Stimulated activated CD4-positive, alpha-beta T cell treated with anti-CD3 and anti-CD28 coated beads, Interleukin-1b, Interleukin-23, amount 100 ng/mL, for 1 hour (primary cell): ENCODE measurements at places on chromosomes 4 and X.

GRCh38 chr4:176380352-176381157, 60.8 kb downstream of the SPCS3 start:
- DNase-seq: no peak

GRCh38 chrX:41481264-41482109, 34.3 kb downstream of the NYX start:
- no peak for DNase-seq

DNA sequence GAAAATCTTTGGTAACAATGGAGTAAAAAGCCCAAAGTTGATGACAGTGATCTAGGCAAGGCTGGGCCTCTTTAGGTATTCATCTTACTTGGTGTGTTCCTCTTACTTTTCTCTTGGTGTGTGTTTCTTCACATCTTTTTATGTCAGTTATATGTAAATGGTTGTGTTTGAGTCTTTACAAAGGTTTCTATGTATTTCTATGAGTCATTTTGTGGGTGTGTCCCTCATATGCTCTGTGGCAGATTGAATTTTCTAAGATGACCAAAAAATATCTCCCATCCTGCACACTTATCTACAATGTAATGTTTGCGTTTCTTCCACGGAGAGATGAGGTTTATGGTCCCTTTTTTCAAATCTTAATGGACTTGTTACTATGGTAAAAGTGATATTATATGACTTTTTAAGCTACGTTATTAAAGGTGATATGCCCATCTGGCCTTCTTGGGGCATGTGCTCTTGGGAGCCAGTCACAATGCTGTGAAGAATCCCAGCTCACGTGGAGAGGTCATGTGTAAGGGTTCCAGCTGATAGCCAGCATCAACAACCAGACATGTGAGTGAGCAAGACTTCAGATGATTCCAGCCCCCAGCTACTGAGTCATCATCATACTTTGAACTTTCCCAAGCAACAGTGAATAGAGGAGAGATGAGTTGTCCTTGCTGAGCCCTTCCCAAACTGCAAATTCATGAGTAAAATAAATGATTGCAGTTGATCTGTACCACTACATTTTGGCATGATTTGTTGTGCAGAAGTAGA, 126.9 kb downstream of the CBLL2 start:
- DNase-seq: no peak

- DNase-seq: no peak
Measured at GRCh38 chrX:46444011-46444410, 101.2 kb downstream of the ZNF674 start.

DNA sequence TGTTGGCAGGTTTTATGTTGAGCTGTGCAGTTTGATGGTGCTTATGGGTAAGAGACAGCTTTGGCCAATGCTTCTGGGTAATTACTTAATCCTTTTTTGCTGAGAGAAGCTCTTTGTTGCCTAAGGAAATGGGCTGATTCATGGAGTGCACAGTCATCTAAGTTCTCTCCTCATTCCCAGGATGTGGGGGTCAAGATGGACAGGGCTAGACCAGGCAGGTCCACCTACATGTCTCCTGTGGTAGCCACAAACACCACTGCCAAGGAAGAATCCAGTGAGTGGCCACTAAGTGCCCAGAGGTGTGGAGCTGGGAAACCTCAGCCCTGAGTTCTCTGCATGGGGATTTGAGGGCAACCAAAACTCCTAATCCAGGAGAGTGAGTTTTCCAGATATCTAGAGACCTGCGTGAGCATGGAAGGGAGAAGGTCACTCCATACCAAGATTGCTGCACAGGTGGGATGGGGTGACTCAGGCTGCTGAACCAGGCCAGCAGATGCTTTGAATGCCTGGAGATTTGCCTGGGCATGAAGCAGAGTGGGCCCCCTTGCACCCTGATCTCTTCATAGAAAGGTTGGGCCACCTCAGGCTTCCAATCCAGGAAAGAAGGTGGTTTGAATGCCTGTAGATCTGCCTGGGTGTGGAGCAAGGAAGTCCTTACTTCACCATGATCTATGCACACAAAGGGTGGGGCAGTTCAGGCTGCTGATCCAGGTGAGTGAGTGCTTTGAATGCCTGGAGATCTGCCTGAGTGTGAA, 234.8 kb upstream of the GNPDA2 start:
- DNase-seq: no peak

- DNase-seq: no peak
Measured at GRCh38 chr4:105630670-105631655, 77.5 kb downstream of the INTS12 start.

GRCh38 chr4:13615161-13615560, 12.4 kb downstream of the BOD1L1 start:
- no peak for DNase-seq

DNA sequence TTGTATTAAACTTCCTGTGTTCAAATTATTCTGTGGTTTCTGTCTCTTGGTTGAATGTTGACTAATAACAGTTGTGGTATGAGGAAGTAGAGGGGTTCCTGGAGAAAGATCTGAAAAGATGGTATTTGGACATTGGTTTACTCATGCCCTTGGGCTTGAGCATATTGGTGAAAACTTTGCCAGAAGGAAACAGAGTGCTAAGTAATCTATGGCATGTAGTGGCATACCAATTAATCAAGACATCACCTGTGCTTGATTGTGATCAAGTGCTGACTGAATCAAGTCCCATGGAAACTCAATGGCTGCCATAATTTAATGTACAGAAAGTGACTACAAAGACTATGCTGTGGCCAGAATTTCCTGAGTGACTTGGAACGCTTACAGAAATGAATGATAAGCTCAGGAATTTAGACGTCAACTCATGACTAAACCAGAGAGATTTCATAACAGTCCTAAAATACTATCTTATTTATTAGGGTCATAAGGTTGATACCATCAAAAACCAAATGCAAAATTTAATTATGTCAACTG, 2062.9 kb downstream of the ARAP2 start:
- no peak for DNase-seq

- no peak for DNase-seq
Measured at GRCh38 chr4:153790962-153791551, 2.2 kb upstream of the SFRP2 start.

- DNase-seq: no peak
Measured at GRCh38 chr4:1058198-1058996, 47.0 kb downstream of the FGFRL1 start.

GRCh38 chr4:109005523-109005922, 242.7 kb upstream of the ETNPPL start:
- no peak for DNase-seq

DNA sequence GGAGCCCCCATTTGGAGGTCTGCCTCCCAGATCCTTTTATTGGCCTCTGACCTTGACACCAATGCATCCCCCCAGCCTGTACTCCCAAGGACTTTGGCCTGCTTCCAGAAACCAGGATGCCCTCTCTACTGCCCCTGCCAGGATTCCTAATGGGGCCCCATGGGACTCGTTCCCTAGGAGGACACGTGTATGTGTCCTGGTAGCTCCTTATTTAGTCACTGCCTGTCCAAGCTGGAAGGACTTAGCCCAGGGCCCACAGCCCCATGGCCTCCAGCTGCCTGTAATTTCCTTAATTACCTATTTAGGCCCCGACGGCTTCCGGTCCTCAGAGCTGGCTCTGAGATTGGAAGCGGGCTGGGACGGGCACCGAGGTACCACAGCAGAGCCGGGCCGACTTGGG, 9.4 kb downstream of the ATP2B3 start:
- DNase-seq: no peak

- DNase-seq: no peak
Measured at GRCh38 chrX:138191998-138192397, 519.5 kb downstream of the FGF13 start.

DNA sequence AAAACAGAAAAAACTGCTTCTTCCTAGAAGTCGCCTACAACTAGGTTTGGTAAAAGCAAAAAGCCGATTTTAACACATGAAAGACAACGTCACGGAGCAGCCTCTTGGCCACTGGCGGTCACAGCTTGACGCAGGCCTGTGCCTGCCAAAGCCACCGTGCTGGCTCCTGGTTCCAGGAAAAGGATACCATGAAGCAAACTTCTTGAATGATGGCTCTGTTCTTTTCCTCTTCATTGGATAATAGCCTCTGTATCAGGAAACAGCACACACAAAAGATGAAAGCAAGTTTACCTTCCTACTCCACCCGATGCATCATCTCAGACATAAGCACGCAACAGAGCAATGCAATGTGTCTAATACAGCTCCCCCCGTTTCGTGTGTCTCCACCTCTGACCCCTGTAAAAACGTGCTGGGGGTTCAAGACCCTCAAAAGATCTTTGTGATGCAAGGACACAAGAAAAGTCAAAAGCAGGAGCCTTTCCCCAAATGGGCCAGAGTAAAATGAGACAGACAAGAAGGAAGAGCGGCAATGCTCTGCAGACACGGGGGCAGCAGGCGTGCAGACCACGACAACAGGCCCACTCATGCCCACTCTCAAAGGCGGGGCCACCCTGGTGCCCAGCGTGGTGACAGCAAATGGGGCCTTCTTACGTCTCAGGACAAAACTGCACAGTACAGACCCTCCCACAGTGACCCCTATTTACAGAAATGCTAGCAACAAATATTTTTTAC, 19.4 kb downstream of the GAK start:
- no peak for DNase-seq

- DNase-seq: peak; percentile 75
Measured at GRCh38 chr4:100093091-100093866, 97.0 kb downstream of the DDIT4L start.

DNA sequence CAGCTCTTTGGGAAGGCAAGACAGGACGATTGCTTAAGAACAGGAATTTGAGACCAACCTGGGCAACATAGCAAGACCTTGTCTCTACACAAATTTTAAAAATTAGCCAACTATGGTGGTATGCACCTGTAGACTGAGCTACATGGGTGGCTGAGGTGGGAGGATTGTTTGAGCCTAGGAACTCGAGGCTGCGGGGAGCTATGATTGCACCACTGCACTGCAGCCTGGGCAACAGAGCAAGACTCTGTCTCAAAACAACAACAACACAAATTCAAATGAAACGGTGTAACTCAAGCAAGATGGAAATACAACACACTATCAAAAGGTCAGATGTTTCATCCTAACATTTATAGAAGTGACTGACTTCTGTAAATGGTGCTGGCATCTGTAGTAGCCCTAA, 37.1 kb downstream of the XG start:
- DNase-seq: no peak

DNA sequence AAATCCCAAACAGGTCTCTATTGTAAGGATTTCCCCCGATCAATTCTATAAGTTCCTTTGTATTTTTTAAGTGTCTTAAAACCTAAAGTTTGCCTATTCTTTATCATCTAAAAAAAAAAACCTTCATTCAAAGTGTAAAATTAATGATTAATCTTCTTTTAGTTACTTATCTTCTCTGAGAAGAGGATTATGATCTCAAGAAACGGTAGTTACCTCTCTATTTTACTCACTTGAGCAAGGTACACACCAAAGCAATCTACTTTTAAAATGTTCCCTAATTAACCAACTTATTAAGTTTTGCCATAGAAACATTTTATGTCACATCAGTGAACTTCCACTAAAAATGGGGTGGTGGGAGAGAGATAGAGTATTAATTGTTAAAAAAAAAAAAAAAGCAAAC, 15.2 kb upstream of the GALNT7 start:
- no peak for DNase-seq

DNA sequence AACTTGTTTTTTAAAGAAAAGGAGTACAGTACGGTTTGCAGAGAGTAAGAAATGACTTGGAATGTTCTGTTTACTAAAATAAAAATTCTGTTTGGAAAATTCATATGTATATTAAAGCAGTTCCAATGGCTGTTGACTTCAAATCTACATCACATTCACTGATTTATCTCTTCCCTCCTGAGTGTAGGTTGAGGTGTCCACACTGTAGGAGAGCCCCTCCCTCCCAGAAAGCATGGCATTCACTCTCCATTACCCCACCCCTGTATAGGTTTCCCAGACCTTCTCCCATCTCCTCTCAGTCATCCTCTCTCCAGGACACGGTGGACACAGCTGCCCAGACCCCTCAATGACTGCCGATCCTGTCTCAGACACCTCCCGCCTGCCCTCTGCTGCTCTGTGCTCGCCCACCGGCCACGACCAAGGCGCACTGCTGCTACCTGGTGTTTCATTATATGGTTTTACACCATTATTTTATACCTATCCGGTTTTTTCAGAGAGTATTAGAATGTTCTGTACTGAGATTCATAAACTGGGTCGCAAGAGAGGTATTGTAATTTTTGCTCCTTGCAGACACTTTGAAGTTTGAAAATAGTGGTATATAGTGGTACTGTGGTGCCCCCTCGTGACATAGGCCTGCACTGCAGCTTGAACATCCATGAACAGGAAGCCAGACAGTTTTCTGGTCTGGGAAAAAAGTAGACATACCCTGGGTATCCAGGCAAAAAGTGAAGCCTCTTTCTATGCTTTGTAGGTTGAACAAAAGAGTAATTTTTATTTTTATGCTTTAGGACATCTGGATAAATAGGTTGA, 38.8 kb upstream of the BEX4 start:
- no peak for DNase-seq

DNA sequence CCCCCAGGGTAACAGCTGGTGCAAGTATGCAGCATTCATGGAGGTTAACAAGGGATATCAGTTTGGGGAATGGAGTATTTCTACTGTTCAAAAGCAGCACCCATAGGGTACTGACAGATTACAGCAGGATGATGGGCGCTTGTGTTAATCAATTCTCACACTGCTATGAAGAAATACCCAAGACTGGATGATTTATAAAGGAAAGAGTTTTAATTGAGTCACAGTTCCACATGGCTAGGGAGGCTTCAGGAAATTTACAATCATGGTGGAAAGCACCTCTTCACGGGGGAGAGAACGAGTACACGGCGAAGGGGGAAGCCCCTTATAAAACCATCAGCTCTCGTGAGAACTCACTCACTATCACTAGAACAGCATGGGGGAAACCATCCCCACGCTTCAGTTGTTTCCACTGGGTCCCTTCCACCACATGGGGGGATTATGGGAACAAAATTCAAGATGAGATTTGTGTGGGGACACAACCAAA, 64.1 kb downstream of the TNIP2 start:
- DNase-seq: no peak

DNA sequence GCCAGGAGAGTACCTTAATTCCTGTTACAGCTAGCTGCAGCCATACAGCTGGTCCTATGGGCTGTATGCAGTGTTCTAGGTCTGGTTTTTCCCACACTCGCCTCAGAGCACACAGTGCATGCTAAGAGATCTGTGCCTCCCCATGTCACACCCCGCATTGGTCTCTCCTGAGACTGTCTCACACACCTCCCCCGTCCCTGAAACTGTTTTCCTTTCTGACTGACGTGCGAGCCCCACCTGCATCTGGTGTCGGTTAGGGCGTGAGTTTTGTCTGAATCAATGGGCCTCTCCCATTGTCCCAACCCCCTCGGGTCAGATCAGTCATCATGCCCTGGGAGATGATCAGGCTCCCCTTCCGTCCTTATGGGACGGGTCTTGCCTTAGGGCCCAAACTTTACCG, 3.4 kb upstream of the UGT8 start:
- DNase-seq: no peak

DNA sequence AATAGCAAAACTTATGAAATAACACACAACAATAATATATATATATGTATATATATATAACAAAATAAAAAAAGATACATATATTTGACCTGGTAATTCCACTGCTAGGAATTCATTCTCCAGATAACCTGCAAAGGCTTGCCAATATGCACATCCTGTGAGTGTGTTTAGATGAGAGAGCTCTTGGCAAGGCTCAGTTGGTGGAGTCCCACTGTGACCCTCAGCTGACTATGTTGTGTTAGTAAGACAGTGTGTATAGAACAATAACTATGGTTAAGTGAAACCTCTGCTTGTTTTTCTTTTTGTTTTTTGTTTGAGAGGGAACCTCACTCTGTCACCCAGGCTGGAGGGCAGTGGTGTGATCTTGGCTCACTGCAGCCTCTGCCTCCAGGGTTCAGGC, 39.5 kb upstream of the RBMX start:
- no peak for DNase-seq

- DNase-seq: no peak
Measured at GRCh38 chr4:29289118-29289517, 1431.1 kb upstream of the PCDH7 start.

- DNase-seq: no peak
Measured at GRCh38 chr4:76024065-76024464, 768 bp upstream of the CXCL10 start.
